ENCODE measurements at places on chromosomes 12 and 14.

DNA sequence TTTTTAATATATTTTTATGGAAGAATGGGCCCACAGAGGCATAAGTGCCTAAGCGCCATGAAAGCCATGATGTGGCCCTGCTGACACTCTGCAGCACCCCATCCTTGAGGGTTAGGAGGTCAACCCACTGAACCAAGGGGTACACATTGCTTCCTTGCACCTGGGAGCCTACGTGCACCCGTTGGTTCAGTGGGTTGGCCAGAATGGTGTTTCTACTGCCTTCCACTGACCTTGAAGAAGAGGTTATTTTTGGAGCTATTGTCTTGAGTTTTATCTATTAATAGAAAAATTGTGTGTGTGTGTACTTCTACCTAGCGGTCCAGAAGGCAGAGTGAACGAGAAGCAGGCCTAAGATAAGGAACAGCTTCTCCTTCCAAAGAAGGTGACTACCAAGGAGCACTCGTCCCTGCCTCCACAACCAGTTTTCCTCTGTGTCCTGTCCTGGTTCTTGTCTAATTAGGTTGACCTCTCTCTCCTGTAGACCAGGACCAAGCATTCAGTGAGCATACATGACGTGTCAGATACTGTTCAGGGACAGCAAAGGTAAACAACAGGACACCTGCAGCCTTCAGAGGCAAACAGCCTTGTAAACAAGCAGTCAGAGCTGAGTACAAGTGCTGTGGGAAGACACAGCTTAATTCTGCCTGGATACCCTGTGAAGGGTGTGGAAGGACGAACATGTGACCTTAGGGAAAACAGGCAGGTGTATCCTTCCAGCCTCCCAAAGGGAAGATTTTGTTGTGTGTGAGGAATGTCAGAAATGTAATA is 30.4 kb upstream of the PLEK2 start:
- DNase-seq: no peak

GRCh38 chr12:24597580-24597979 is 351.3 kb downstream of the BCAT1 start:
- DNase-seq: no peak

DNA sequence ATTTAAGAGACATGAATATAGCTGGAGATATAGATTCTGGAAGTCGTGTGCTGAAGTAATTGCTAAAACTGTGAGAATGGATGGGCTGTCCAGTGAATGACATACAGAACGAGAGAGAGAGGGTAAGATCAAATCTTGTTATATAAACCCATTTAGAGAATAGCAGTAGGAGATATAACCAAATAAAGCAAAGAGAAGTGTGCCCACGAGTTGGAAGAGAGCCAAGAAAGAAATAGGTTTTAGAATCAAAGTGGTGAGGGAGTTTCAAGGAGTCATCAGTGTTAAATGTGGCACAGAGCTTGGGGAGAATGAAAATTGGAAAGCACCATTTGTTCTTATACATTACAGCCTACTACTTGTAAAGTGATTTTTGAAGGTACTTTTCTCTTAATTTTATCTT is 19.2 kb downstream of the TOGARAM1 start:
- no peak for DNase-seq

DNA sequence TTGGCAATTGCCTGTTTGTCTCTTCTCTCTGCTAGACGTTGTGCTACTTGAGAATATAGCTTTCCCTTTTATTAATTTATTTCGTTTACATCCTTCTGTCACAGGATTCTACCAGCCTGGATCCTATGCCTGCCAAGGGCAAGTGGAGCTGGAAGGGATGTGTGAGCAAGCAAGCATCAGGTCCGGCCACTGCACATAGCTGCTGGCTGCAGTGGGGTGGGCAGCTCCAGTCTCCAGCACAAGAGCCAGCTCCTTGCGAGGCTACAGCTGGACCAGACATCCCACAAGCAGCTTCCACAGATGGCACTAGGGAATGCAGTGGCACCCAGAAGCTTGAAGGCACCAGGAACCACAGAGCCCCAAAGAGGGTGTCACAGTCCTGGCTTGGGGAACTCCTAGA is 225.0 kb downstream of the KCNC2 start:
- DNase-seq: no peak

DNA sequence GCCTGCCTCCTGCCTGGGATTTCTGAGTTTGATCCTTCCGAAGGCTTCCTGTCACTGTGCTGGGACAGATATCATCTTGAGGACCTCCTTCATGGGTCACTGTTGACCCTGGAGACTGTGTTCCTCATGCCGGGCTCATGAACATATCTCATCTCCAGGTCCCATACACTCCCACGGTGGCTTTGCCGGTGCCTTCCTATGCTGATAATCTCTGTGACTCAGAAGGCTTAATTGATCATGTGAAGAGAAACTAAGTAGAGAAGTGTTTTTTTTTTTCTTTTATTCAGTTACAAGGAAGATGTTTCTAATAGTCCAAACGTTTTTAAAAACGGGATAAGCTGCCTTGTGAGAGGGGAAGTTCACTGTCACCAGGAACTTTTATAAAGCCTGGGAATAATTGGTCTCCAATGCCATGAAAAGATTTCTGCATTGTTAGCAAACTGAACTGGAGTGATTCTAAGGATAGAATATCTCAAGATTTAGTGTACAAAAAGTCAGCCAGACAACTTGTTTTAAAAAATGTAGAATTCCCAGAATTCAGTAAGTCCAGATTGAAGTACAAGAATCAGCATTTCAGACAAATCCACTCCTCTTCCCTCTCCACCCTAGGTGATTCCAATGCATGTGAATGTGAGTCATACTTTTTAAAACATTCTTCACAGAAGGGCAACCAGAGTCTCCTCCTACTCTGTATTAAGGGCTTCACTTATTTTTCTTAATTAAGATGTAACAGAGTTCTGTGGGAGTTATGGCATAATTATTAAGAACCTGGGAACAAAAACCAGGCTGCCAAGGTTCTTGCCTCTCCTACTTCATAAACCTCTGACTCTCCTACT is 139.8 kb upstream of the LGR5 start:
- DNase-seq: no peak

GRCh38 chr12:56286044-56286830 is 13.9 kb downstream of the CS start:
- DNase-seq: no peak

DNA sequence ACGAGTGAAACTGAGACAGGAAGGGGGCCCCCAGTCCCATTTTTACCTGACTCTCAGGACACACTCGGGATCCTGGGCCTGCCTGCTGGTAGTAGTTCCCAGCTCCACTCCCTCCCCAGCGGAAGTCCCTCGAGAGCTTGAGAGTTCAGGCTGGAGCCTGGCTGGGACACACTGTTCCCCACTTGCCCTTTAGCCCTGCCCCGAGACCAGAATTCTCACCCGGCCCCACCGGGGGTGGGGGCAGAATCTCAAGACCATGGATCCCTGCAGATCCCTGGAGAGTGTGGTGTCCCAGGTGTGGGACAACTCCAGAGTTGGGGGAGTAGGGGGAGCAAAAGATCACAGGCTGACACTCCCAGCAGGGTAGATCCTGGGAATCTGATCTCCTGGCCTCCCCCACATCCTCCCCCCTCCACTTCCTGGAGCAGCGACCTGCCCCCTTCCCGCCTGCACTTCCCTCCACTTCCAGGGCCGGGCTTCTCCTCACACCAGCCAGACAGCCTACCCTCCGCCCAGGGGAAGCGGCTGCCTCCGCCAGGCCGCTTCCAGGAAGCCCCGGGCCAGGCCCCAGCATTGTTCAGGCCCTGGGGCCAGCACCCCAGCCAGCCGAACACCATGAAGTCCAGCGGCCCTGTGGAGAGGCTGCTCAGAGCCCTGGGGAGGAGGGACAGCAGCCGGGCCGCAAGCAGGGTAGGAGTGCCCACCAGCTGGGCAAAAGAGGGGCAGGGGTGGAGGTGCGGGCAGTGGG is at the start of gene TNS2:
TSS of gene TNS2 (plus strand) at position 495 of the 748 bp plus-strand sequence. CDS start at position 616, 121 bp downstream.
- no peak for DNase-seq

DNA sequence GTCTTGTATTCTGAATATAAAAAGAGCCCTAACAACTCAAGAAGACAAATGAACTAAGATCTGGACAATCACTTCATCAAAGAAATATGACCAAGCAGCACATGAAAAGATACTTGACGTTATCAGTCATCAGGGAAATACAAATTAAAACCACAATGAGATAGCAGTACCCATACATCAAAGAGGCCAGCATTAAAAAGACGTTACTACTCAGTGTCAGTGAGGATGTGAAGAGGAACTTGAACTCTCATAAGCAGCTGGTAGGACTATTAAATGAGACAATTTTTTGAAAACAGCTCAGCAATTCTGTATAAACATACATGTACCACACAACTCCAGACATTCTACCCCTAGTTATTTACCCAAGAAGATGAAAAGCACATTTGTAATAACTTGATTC is 55.9 kb downstream of the FERMT2 start:
- DNase-seq: no peak

GRCh38 chr12:114809097-114809496 is 125.1 kb upstream of the TBX3 start:
- no peak for DNase-seq

DNA sequence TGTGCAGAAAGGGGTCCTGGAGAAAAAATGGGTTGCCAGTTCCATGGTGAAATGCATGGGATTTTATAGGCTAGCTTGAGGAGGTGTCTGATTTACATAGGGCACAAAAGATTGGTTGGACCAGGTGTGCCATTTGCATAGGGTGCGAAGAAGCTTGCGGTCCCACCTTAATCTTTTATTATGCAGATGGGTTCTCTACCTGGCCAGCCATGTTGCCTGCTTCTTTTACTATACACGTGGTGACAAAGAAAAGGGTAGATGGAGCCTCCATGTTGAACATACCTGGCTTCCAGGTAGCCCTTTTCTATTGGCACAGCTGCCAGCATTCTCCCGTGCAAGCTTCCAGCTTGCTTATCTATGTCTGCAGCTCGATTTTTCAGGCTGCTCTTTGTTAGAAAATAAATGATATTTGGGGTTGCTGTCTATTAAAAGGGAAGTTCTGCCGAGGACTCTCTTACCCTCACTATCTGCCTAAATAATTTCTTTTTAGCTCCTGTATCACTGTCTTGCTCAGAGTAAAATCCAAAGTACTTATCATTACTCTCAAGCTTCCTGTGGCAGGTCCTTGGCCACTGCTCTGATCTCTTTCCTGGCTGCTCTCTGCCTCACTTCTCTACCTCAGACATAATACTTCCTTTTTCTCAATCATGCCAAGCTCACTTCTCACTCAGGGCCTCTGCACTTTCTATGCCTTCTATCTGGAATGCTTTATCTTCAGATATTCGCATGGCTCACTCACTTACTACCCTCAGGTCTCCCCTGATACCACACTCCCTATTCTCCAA is 216.0 kb upstream of the DAAM1 start:
- DNase-seq: no peak

DNA sequence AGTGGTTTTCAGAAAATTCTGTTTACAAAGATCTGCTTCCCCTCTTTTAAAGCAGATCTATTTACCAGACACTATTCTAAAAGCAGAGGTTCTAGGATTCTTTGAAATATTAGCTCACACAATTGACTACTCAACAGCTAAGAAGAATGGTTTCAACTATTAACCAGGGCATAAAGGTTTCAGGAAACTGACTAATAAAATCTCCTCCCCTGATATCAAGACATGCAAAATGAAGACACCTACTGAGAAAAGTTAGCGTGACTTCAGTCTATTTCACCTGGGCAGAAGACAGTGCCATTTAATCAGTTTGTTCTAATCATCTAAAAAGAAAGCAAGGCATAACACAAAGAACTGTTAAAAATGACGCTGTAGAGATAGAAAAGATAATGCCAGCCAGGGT is 22.2 kb downstream of the DAD1 start:
- DNase-seq: no peak

DNA sequence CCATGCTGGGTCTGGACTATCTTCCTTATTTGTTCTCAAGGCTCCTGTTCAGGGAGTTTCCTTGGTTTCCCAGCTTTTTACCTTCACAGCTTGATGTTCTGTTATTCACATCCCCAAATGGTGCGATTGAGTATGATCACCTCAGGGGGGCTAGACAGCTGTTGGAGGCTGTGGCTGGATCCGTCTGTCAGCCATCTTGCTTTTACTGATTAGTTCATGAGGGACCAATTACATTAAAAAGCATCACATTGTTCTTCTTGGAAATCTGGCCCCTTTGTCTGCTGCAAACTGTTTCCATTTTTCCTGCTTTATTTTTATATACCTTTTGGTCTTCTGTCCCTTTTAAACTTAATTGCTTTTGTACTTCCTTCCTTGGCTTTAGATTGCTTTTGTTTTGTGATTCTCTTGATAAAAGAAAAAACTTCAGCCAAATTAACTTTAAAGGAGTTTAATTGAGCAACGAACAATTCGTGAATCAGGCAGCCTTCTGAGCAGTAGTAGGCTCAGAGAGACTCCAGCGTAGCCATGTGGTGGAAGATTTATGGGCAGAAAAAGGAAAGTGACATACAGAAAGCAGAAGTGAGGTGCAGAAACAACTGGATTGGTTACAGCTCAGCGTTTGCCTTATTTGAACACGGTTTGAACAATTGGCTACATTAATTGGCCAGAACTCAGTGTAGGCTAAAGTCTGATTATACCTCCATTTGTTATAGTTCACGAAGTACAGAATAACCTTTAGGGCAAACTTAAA is 208.7 kb downstream of the AEBP2 start:
- DNase-seq: no peak

DNA sequence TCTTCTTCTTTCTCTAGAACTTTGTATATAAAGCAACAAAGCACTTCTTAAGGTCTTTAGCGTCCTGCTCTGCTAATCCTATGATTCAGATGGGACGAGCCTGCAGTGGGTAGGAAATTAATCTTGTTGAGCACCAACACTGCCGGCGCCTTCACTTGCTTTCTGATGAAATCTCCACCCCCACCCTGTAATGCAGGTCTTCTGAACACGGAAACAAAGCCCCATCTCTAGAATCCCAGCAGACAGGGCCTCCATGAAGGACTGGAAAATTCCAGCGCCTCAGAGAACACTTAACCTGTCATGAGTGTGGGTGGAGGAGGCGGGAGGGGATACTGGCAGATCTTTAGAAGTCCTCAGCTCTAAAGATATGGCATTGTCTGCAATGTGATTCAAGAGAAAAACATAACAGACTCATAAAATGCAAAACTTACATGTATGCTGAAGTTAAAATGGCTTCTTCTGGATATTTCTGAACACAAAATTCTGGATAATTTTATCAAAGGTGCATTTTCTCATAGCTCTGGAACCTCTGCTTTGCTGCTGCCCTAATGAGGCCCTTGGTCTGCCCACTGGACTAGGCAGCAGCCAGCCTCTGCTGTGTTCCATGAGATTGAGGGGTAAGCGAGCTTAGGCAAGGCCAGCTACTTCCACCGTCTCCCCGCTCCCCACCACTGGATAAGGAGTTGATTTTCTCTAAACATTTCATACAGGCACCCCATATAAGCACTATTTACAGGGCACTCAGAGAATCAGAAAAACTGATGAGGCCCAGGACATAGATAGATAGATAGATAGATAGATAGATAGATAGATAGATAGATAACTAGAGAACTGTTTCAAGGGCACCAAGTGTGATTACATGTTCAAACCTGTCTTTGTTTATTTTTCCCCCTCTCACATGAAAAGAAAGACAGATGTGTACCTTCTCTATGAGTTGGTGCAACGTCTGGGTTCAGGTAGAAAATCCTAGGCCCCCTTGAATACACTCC is 43.1 kb downstream of the ZFP36L1 start:
- DNase-seq: no peak

- DNase-seq: no peak
These were observed 11.6 kb downstream of the AHSA1 start for GRCh38 chr14:77469539-77469938.

- no peak for DNase-seq
These were observed 20.4 kb downstream of the EIF2B2 start for GRCh38 chr14:75023108-75023507.
